ENCODE measurements at places on chromosomes 7 and 10.

GRCh38 chr10:110499796-110500514 lies 2.2 kb downstream of the DUSP5 start:
- no peak for DNase-seq

- DNase-seq, result no peak
These were observed 6.0 kb upstream of the CCDC136 start for GRCh38 chr7:128785738-128786137.

- DNase-seq, result no peak
These were observed 184.4 kb downstream of the TCERG1L start for GRCh38 chr10:131127138-131127589.

DNA sequence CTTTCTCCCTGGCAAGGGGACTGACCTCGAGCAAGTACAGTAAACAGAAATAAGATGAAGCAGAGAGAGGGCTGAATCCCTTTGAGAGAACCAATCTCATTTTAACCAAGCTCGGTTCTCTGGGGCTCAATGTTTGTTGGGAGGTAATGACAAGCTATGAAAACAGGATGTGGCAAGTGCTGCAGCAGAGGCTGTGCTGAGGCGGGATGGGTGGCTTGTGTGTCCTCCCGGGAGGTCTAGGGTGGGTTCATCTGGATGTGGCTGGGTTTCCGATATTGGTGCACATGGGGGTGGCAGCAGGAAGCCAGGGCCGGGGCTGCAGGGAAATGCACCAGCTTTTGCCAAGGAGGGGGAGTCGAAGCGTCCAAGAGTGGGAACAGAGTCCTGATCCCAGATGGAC lies 84.5 kb downstream of the AOAH start:
- DNase-seq, result no peak

- no peak for DNase-seq
These were observed 231.1 kb upstream of the CCDC6 start for GRCh38 chr10:60137292-60137992.

DNA sequence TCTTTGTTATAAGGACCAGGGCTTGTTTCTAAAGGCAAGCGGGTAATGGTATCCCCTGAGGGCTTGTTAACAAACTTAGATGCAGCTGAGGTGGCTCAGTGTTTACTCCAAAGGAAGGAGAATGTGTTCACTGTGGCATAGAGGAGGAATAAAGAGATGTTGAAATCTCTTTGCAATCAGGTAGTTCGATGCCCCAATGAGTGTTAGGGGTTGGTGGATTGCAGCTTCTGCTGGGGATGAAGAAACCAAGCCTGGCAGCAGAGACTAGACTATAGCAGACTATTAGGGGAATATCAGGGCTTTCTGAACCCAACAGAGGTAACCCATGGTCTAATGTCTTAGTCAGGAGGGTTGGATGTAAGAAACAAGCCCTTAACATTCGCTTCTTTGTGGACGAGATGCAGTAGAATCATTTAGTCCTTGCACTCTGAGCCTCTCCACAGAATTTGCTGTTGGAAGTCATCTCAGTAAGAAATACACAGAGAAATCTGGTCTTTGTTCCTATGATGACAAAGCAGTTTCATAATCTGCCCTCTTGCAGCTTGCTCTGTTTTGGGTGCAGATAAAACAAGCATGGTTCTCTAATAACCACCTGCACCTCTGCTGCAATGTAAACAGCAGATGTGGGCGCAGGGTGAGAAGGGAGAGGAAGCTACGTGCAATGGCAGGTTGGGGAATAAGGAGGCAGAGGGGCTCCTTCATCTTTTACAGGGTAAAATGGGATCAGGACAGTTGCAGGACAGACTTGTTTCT lies 108.6 kb downstream of the NRF1 start:
- DNase-seq, result no peak

DNA sequence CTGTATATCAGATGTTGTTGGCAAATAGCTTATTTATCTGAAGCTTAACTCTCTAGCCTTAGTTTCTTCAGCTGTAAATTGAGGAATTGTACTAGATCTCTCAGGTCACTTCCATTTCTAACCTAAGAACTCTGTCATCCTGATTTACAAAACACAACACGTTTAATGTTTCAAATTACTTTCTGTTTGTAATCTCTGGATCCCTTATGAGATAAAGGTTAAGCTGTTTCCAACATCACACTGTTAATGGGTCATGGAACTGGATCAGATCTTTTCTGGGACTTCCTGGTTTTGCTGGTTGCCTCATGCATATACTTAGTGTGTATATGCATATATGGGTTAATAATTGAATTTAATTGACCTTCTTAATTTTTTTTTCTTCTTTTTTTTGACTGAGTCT lies 9.9 kb downstream of the SAMD8 start:
- DNase-seq, result no peak

GRCh38 chr10:99450156-99450555 lies 19.7 kb upstream of the GOT1 start:
- no peak for DNase-seq

DNA sequence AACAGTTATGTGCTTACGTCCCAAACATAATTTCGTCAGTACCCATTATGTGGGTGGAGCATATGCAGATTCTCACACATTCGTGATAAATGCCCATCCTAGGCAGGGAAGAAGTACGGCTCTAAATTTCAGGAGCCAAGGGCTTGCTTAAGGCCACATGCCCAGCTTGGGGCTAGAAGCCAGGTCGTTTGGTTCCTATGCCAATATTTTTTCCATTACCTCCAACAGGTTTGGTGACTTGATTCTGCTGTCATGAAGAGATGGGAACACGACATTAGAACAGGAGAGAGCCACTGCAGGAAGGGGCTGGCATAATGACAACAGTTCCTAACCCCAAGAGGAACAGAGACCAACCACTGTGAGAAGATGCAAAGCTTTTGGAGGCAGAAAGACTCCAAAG lies 85.1 kb downstream of the HIPK2 start:
- no peak for DNase-seq

DNA sequence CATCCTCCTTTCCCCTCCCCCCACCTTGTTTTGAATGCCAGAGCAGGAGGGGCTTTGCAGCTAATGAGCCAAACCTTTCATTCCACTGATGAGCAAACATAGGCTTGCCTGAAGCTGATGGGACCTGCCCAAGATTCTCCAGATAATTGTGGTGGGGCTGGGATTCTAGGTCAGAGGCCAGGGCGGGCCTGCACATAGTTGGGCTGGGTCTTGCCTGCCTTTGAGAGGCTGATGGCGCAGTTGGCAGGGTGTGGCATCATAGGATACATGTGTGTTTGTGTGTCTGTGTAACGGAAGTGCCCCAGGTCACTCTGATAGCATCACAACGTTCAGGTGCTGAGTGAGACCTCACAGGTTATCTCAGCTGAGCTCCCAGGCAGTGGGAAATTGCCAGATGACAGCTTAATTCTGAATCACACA lies 22.9 kb downstream of the BTBD16 start:
- no peak for DNase-seq

GRCh38 chr7:20229646-20230500 lies 12.7 kb upstream of the MACC1 start:
- DNase-seq, result no peak

- no peak for DNase-seq
These were observed 79.1 kb downstream of the PALS2 start for GRCh38 chr7:24652251-24652939.

DNA sequence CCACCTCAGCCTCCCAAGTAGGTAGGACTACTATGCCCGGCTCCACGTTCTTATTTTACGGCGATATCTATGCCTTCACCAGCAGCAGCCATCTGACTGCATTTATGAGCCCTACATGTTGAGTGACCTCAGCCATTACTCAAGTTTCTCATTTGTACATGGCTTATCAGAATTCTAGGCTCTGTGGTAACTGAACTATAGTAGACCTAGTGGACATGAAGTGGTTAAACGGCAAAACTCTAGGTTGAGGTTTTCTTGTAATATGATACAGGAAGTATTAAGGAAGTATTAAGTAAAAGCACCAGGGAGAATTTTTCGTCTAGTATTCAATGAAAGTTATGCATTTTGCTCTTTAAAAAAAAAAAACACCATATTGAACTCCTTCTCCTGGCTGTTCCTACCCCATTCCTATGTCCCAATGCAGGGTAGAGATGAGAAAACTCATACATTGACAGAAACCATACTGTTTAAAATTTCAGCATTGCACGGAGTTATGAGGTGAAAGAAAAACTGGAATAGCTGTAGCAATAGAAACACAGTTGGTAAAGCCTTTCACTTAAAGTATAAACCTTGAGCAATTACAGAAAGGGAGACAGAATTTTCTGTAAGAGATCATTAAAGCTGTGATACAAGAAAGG lies 39.8 kb upstream of the EPC1 start:
- DNase-seq, result no peak

GRCh38 chr10:66629996-66630395 lies 295.8 kb upstream of the LRRTM3 start:
- no peak for DNase-seq

GRCh38 chr7:22330903-22331302 lies 26.1 kb downstream of the RAPGEF5 start:
- no peak for DNase-seq

- DNase-seq, result no peak
These were observed 7.4 kb upstream of the LFNG start for GRCh38 chr7:2512179-2512661.

DNA sequence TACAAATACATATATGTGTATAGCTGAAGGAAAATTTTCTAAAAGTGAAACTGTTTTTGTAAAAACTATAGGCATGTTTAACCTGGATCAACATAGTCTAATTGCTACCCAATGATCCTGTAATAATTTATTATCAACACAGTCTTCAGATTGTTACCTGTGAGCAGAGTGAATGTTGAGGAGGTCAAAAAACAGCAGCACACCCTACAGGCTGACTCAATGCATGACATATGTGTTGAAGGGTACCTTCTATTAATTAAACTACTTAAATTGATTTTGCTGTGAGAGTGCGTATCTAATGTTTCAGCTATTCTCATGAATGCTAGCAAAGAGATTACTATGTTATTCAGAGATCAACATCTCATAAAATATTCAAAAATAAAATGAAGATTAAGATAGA lies 411.4 kb downstream of the TNS3 start:
- peak; percentile 26 for DNase-seq

- no peak for DNase-seq
These were observed 215.8 kb downstream of the CHCHD3 start for GRCh38 chr7:132866144-132866531.

GRCh38 chr7:69204943-69205342 lies 393.3 kb upstream of the AUTS2 start:
- DNase-seq, result no peak

GRCh38 chr7:102875700-102876295 lies 37.0 kb upstream of the LRRC17 start:
- DNase-seq, result no peak

DNA sequence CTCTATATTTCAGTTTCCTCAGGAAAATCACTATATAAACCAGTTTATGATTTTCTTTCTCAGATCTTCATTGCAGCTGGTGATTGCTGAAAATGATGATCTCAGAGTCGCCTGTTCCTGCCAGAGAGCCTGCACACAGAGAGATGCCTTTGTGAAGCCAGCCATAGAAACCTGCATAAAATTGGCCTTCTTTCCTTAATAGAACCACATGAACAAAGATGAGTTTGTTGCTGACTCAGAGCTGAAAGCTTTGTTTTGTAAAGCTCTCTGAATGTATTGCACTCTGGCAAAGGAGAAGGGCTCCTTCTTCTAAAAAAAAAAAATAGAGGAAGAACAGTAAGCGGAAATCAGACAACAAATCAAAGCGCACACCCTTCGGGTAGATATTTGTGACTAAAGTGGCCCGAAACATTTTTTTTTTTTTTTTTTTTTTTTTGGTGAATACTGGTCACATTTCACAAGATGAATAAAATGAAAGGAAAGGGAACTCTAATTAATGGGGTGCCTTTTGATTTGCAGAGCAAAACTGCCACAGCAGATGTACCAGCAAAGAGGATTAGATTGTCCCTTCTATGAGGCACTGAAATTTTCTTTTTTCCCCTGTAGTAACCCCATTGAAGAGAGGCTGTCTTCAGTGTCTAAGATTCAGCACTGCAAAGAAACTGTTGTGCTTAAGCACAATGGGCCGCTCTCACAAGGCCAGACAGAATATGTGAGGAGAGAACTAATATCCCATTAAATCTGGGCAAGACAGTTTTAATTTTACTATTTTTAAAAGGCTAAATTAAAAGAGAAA lies 75.1 kb upstream of the PTPRZ1 start:
- DNase-seq, result no peak

DNA sequence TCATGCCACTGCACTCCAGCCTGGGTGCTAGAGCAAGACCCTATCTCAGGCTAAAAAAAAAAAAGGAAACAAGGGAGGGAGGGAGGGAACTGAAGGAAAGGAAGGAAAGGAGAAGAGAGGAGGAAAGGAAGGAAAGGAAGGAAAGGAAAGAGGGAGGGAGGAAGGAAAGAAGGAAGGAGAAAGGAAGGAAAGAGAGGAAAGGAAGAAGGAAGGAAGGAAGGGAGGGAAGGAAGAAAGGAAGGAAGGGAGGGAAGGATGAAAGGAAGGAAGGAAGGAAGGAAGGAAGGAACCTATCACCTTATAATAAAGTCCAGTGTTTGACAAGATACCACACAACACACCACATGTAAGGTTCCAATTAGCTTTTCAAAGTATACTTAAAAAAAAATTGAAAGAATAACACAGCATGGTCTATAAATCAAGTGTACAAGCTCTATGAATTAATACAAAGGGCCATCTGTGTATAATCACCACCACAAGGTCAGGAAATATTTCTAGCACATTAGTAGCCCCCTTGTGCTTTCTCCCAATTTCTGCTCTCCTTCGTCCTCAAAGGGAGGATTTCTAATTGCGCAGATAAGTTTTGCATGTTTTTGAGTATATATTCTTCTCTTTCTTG lies 26.4 kb downstream of the RNF216 start:
- no peak for DNase-seq

DNA sequence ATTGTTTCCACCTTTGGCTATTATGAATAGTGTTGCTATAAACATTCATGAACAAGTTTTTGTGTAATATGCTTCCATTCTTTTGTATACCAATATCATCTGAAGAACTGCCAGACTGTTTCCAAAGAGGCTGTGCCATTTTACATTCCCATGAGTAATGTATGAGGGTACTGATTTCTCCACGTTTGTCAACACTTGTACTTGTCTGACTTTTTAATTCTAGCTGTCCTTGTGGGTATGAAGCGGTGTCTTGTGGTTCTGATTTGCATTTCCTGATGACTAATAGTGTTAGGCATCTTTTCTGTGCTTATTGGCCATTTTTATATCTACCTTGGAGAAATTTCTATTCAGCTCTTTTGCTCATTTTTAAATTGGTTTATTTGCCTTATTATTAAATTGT lies 52.8 kb downstream of the LSMEM1 start:
- no peak for DNase-seq

DNA sequence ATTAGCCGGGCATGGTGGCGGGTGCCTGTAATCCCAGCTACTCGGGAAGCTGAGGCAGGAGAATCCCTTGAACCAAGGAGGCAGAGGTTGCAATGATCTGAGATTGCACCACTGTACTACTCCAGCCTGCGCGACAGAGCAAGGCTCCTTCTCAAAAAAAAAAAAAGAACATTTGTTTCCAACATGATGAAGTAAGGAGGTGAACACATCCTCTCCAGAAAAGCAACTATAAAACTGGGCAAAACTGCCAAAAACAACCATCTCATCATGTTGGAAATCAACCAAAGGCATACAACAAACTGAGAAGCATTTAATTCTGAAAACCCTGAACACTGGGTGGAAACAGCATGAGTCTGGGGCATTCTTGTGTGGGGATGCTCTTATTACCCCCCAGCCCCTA lies 14.3 kb downstream of the PRTFDC1 start:
- no peak for DNase-seq

GRCh38 chr10:132444877-132445351 lies 47.9 kb downstream of the PWWP2B start:
- no peak for DNase-seq
